ENCODE measurements at places on chromosomes 4 and X.

DNA sequence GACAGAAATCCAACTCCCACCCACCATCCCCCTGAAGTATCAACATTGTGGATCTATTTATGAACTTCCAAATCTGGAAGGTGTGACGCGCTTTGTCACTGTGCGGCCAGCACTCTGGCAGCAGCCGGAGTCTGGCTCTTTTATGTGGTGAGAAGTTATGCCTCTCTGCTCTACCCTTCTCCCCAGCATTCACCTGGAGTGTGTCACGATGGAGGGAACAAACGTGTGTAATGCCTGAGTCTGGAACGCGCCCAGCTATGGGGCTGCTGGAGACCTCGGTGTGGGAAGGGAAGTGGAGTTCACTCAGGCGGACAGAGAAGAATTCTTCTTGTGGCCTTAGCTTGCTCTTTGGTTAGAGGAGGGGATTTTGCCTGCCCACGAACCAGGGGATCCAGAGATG is 222.1 kb upstream of the RPL34 start:
- DNase-seq: no peak

DNA sequence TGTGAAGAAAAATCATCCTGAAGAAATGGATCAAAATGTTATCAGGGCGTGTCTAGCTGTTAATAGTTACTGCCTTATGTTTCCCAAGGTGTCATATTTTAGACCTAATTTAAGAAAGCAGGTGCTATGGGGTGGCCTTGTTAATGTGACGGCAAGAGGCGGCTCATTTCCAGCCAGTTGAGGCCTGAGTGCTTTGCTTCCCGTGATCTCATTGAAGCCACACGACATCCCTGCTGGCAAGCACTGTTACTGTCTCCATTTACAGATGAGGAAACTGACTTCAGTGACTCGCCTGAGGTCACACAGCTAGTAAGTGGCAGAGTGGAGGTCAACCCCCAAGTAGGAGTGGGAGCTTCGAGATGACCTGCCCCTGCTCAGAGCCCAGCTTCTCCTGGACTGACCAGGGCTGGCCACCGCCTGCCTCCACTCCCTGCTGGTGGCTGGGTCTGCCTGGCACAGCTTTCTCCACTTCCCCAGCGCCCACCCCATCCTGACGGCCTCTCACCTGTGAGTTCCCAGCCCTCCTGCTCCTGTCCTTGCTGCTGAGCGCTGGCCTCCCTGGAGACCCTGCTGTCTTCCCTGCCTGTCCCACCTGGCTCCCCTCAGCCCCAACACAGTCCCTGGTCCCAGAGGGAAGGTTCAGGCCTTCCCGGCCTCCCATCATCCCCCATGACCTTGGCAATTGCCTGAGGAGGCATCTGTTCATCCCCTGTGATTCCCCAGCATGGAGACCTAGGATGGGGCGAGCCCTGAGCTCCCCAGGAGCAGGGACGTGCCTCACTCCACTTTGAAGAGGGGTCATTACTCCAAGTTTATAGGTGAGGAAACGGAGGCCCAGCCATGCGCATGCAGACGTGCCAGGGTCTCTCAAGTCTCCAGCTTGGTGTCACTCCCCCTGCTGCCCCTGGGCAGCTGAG is 47.7 kb upstream of the SORCS2 start:
- no peak for DNase-seq

- DNase-seq: no peak
Observed at GRCh38 chrX:14094191-14094590, 64.5 kb upstream of the GEMIN8 start.

- DNase-seq: no peak
Observed at GRCh38 chrX:154329294-154329693, 33.7 kb downstream of the TKTL1 start.

DNA sequence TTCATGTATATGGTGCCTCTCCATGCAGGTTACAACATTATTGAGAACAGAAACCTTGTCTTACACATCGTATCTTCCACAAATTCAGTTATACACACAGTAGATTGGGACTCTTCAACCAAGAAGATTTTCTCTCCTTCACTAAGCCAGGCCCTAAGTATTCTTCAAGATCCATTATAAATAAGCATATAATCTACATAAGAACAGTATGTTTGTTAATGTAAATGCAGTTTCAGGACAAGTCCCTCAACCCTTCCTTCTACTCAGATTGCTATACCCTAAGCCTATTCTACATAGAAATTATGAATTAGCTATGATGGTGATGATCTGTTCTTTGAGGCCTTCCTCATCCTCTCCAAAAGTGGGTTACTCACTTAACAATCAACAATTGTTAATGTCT is 41.2 kb downstream of the COL4A6 start:
- DNase-seq: no peak

Data from Panc1 (cell line).